ENCODE measurements at places on chromosomes 5 and 9.

DNA sequence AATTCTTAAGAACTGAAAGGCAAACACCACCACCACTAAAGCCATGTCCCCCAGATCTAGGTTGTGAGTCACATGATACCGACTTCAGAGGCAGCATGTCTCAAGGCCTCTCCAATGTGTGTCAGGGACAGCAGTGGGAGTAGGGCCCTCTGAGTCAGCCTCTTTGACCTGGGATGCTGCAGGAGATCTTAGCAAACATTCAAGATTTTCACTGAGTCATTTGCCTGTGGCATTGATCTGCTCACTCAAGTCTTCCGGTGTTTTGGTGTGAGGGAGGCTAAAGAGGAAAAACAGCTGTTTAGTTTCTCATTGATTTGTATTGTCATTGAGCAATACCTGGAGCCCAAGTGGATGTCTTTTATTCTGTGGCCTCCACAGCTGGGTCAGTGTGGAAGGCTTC, 36.1 kb downstream of the TMC1 start:
- H3K27ac ChIP-seq, result peak overlapping the region; percentile 60
- no peaks in the 10 kb centered on the region for H3K27me3 ChIP-seq
- DNase-seq, result peak; percentile 91
- no peaks in the 10 kb centered on the region for H3K36me3 ChIP-seq
- H3K4me3 ChIP-seq, result no peak overlapping the region

DNA sequence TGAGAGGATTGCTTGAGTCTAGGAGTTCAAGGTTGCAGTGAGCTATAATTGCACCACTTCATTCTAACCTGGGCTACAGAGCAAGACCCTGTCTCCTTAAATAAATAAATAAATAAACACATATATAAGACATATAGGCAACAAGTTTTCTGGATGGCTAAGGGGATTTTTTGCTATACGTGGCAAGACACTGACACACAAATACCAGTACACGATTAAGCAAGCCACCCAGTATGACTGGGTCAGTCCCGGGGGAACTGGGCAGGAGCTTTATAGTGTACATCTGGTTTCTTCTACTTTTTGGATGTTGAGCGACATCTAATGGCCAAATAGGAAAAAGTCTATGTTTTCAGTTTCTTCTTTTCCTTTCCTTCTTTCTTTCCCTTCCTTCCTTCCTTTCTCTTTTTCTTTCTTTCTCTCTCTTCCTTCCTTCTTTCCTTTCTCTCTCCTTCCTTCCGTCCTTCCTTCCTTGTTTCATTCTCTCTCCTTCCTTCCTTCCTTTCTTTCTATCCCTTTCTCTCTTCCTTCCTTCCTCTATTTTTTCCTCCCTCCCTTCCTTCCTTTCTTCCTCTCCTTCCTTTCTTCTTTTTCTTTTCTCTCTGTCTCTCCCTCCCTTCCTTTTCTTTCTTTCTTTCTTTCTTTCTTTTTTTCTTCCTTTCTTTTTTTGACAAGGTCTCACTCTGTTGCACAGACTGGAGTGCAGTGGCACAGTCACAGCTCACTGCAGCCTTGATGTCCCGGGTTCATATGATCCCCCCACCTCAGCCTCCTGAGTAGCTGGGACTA, 47.0 kb upstream of the PLIN2 start:
- no peak overlapping the region for H3K27ac ChIP-seq
- no peak overlapping the region for H3K4me3 ChIP-seq
- no peaks in the 10 kb centered on the region for H3K27me3 ChIP-seq
- no peaks in the 10 kb centered on the region for H3K36me3 ChIP-seq
- peaks cover 3% of the 10 kb centered on the region for H3K4me1 ChIP-seq

- H3K27ac ChIP-seq, result no peak overlapping the region
- DNase-seq, result no peak
- no peak overlapping the region for H3K4me3 ChIP-seq
- H3K4me1 ChIP-seq, result no peaks in the 10 kb centered on the region
- H3K27me3 ChIP-seq, result no peaks in the 10 kb centered on the region
- H3K36me3 ChIP-seq, result peaks cover 15% of the 10 kb centered on the region
These were observed 21.8 kb upstream of the ORM1 start for GRCh38 chr9:114300846-114301797.

DNA sequence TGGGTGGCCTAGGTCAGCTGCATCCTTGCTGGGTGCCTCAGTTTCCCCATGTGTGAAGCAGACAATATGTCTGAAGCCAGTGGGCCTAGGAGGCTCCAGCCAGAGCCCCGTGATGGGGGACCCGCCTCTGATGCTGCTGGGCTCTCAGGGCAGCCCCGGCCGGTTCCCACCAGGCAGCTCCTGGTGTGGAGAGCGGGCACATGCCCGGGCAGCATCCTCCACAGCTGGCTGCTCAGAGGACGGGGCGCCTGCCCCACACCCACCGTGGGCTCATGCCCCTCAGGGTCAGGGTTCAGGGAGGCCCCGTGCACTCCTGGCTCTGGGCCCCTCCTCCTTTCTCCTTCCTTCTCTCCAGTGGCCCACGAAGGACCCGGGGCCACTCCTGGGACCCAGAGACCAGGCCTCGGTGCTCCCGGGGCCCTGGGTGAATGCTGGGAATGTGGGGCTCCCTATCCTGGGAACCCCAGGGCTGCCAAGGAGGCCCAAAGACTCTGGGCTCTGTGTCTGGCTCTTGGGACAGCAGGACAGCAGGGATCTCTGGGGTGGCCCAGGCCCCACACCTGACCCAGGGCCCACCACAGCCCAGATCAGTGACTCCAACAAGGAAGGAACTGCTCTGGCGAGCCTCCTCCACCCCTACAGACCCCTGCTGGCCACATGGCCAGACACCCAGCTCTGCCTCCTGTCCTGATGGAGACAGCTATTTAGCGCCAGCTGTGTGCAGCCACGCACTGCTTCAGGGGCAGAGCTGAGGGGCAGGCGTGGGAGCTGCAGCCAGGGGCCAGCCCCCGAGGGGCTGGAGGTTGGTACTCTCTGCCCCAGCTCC, 39.5 kb upstream of the EGFL7 start:
- H3K27me3 ChIP-seq, result no peaks in the 10 kb centered on the region
- no peaks in the 10 kb centered on the region for H3K36me3 ChIP-seq
- no peak for DNase-seq
- H3K4me3 ChIP-seq, result no peak overlapping the region

DNA sequence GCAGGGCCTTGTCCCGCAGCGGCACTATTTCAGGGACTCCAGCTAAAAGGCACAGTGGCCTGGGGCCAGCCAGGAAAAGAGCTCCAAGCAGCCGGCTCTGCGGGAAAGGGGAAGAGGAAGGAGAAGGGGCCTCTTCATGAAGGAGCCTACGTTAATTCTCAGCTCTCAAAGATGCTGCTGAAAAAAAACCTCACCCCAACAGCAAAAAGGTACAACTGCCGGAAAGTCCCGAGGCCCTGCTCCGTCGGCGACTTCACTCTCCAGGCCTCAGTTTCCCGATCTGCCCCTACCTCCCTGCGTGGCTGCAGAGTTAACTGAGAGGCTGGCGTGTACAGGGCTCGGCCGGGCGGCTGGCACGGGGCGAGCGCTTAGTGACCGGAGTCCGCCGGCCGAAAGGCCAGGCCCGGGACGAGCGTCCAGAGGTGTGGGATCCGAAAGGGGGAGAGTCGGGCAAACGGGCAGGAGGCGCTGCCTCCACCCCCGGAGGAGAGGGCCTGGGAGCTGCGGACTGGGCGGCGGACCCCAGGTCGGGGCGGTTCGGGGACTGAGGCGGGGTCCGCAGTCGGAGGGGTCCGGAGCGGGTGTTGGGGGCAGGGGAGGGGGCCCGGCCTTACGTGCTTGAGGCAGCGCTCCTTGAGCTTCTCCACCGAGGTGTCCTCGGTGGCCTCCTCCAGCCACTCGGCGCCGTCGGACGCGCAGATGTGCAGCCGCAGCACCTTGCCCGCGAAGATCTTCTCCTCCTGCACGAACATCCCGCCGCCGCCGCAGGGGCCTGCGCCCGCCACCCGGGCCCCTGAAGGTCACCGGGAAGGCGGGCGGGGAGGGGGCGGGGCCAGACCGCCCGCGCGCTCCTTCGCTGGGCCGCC, 529 bp downstream of the UBAC1 start:
- H3K36me3 ChIP-seq, result no peaks in the 10 kb centered on the region
- H3K4me3 ChIP-seq, result peak overlapping the region; percentile 88
- peaks cover 10% of the 10 kb centered on the region for H3K4me1 ChIP-seq
- H3K27ac ChIP-seq, result peak overlapping the region; percentile 31

DNA sequence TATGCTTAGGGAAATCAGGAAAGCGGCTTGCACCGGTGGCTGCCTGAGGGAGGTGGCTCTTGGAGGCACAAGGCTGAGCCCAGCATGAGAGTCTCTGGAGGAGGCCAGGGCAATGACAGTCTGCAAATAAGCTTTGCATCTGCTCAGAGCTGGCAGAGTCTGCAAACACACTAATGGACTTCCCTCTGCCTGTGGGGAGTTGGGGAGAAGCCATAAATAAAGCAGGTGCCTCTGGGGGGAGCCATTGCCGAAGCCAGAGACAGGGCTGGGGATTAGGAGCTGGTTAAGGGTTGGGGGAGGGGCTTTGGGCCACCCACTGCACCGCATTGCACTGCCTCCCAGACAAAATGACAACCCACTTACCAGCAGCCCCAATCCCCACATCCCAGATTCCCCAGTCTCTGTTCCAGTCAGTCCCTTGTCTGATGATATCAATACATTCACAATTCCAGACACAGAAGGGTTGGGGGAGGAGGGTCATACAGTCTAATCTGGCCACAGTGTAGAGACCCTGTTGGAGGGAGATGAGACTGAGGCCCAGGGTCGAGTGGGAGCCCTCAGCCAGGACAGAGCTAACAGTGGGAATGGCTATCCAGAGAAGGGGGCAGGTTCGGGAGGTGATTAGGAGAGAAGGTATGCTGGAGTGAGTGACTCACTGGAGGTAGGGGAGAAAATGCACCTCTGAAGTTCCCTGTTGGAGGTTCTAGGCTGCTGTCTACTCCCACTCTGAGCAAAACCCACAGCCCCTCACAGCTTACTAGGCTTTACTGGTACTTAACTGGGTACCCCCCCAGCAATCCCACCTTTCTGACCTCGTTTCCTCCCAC, 53.7 kb downstream of the PAX5 start:
- H3K36me3 ChIP-seq, result no peaks in the 10 kb centered on the region
- H3K4me1 ChIP-seq, result no peaks in the 10 kb centered on the region
- H3K27me3 ChIP-seq, result peaks cover 69% of the 10 kb centered on the region
- H3K27ac ChIP-seq, result no peak overlapping the region

GRCh38 chr9:110125207-110125751, 82.7 kb downstream of the C9orf152 start:
- peaks cover 68% of the 10 kb centered on the region for H3K4me1 ChIP-seq
- no peaks in the 10 kb centered on the region for H3K27me3 ChIP-seq
- peak overlapping the region; percentile 3 for H3K4me3 ChIP-seq
- H3K36me3 ChIP-seq, result no peaks in the 10 kb centered on the region
- peak; percentile 99 for DNase-seq

- no peak overlapping the region for H3K27ac ChIP-seq
- H3K4me3 ChIP-seq, result no peak overlapping the region
- DNase-seq, result no peak
- H3K4me1 ChIP-seq, result peaks cover 10% of the 10 kb centered on the region
- H3K36me3 ChIP-seq, result no peaks in the 10 kb centered on the region
- H3K27me3 ChIP-seq, result peaks cover 3% of the 10 kb centered on the region
These were observed 86.1 kb downstream of the SEMA6A start for GRCh38 chr5:116488356-116489041.

GRCh38 chr9:130451004-130451390, 6.2 kb downstream of the ASS1 start:
- H3K27ac ChIP-seq, result no peak overlapping the region
- no peak overlapping the region for H3K4me3 ChIP-seq
- no peak for DNase-seq
- H3K36me3 ChIP-seq, result no peaks in the 10 kb centered on the region
- peaks cover 21% of the 10 kb centered on the region for H3K4me1 ChIP-seq

DNA sequence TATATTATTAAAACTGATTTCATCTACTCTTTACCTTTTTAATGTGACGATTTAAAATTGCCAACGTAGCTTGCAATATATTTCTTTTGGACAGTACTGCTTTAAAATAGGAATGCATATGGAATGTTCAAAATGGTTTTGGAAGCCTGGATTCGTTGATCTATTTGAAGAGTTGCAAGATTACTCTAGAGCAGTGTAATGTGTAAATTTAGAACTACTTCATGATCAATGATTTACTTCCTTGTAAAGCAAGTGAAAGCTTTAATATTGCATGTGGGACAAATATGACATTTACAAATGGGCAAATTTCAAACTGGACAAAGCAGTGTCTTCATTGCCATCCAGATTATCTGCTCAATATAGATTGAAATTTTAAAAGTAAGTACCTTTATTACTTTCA, 38.3 kb downstream of the PARP8 start:
- no peaks in the 10 kb centered on the region for H3K36me3 ChIP-seq
- no peak for DNase-seq
- H3K27ac ChIP-seq, result no peak overlapping the region

- H3K36me3 ChIP-seq, result no peaks in the 10 kb centered on the region
- no peaks in the 10 kb centered on the region for H3K4me1 ChIP-seq
These were observed 82.6 kb upstream of the GRHPR start for GRCh38 chr9:37339923-37340322.

GRCh38 chr5:73641811-73642210, 15.8 kb downstream of the ARHGEF28 start:
- H3K4me1 ChIP-seq, result peaks cover 45% of the 10 kb centered on the region
- no peaks in the 10 kb centered on the region for H3K27me3 ChIP-seq
- DNase-seq, result no peak
- H3K27ac ChIP-seq, result no peak overlapping the region
- H3K36me3 ChIP-seq, result no peaks in the 10 kb centered on the region
- no peak overlapping the region for H3K4me3 ChIP-seq

DNA sequence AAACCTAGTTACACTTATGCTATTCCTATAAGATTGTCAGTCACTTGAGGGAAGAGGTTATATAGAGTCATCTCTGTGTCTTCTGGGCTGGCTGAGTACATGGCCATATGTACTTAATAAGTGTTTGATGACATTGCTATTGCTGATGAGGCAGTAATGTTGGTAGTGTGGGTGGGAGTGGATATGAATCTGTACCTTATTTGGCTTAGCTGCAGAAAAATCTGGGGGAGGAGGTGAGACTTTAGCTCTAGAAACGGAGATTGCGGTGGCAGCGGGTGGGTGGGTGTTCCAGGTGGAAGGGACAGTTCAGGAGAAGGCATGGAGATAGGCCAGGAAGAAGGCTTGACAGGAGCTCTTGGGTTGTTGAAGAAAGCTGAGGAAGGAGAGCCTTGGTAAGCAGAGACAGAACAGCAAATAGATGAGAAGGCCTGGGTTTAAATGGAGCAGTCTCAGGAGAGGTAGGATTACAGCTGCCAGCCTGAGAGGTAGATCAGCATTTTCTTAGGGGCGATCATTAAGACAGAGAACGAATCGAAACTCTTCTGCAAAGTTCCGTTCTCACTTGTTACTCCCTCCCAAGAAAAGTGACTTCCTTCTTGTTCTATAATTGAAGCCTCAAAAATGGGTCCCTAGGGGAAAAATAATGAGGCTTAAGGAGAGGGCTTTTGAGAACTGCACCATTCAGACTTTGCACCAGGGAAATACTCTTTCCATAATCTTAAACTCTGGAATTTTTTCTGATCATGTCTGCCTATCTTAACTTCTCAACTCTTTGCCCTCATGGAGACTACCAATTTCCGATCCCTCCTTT, 160.5 kb downstream of the UNC13B start:
- no peak overlapping the region for H3K4me3 ChIP-seq
- no peak overlapping the region for H3K27ac ChIP-seq
- no peaks in the 10 kb centered on the region for H3K36me3 ChIP-seq

GRCh38 chr5:178994580-178995340, at the start of gene GRM6:
GRM6 (minus strand) TSS chr5:178995320; CDS start chr5:178994944, 376 bp downstream.
- no peak within 1 kb of the TSS for H3K4me3 ChIP-seq
- H3K4me1 ChIP-seq, result no peaks in the 10 kb centered on the region
- H3K27me3 ChIP-seq, result peaks cover 3% of the 10 kb centered on the region
- H3K27ac ChIP-seq, result no peak within 1 kb of the TSS
- DNase-seq, result no peak

- no peak overlapping the region for H3K4me3 ChIP-seq
- DNase-seq, result no peak
- no peaks in the 10 kb centered on the region for H3K4me1 ChIP-seq
- no peaks in the 10 kb centered on the region for H3K27me3 ChIP-seq
These were observed 28.4 kb upstream of the FAM120A start for GRCh38 chr9:93422977-93423616.
